Activated CD8-positive, alpha-beta memory T cell treated with anti-CD3 and anti-CD28 coated beads, Interleukin-2, amount 10 ng/mL, durations not matched to agents 7 days and 5 days (primary cell): ENCODE measurements at places on chromosomes 16 and 17. TPM values are rescaled to one million over a fixed set of nuclear protein-coding genes. Genes with fewer than 3 reads are reported as not detected.

DNA sequence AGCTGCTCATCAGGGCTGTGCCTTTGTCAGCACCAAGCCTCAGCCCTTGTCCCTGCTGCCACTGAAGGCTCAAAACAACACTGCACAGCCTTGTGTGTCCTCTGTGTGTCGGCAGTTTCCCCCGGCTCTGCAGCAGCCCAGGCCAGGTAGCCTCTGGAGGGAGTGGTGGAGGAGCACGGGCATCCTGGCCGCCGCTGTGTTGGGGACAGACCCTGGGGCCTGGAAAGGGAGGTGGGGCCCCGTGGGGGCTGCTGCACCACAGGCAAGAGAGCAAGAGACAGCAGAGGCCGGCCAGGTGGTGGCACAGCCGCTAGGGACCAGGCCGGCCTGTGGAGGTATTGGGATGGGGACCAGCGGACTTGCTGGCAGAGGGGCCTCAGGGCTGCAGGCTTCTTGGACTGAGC, 96.9 kb upstream of the ZNF750 start:
- DNase-seq, result no peak

- DNase-seq, result no peak
Observed at GRCh38 chr16:31063495-31063842, 10.6 kb downstream of the ZNF668 start.

GRCh38 chr17:48545022-48545375, at the start of gene HOXB2:
TSS of gene HOXB2 (minus strand) at chr17:48545109. CDS start at chr17:48544911, 198 bp downstream.
- DNase-seq, result no peak

- no peak for DNase-seq
Observed at GRCh38 chr17:56359518-56359917, 206.2 kb downstream of the ANKFN1 start.

- no peak for DNase-seq
Observed at GRCh38 chr16:796296-797119, 4.0 kb downstream of the GNG13 start.

- DNase-seq, result no peak
Observed at GRCh38 chr16:7871979-7872378, 539.3 kb downstream of the RBFOX1 start.

DNA sequence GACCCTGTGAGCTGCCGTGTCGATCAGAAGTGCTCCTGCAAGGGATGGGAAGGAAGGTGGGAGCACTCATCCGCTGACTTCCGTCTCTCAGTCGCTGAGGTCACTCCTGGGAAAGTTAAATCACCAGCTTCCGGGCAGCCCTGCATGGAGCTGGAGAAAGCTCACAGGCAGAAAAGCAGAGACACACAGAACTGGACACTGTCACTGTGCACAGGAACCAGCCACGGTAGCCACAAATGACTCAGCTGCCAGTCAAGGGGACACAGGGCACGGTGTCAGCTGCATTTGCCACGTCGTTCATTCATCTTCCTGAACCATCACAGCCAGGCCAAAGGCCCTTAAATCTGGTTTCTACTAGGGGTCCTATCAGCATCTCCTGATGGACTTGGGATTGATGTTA, 226.4 kb upstream of the PSMD7 start:
- DNase-seq, result no peak

DNA sequence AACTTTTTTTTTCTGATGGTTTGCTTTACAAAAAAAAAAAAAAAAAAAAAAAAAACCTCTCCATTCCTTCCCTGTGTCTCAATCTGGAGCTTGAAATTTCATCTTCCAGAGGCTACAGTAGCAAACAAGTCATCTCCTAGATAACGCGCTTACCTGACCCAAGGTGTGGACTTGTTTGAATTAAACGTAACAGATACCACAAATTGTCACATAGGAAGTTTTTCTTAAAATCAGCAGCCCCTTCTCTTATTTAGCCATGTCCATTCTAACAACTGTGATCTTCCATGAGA, 2.0 kb downstream of the STAT5B start:
- no peak for DNase-seq

DNA sequence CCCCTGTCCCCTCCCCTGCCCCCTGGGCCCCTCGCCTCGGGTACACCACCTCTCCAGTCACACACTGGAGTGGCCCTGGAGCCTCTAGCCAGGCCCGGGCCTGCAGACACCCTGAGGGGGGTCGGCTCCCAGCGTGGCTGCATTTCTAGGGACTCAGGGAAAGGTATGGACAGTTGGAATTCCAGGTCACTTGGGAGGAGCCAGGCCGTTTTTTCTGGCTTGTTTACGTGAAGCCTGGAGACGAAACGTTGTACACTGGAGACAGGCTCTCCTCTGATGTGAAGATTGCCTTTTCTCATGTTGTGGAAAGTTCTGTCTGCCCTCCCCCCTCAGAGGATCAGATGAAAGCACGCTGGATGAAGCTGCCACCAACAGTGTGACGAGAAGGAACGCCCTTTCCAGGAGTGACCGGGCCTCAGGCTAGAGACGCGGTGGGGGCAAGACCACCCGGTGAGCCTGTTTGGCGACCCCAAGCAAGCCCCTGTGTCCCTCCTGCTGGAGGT, 4.0 kb upstream of the PPP1R27 start:
- DNase-seq, result no peak

- DNase-seq, result no peak
Observed at GRCh38 chr17:16462070-16462864, 29.7 kb downstream of the LRRC75A start.

GRCh38 chr17:5950878-5951277, 119.3 kb upstream of the WSCD1 start:
- no peak for DNase-seq

- no peak for DNase-seq
Observed at GRCh38 chr16:79286646-79287423, 313.7 kb downstream of the MAF start.

DNA sequence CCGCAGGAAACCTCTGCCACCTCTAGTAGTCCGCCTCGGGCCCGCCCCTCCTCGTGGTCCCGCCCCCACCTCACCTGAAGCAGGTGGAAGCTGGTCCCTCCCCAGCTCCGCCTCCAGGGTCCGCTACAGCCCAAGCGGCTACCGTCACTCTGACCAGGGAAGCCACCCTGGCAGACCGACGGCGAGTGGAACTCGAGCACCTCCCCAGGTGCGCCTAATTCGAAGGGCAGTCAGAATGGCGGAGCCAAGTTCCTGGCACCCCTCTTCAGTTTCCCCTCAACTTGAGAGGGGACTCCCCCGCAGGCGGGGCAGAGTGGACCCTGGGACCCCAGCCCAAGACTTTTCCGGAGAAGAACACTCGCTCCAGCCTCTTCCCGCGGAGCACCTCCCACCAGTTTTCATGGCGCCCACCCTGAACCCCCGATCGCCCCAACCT, 507 bp downstream of the FHOD1 start:
- DNase-seq, result peak; percentile 72

GRCh38 chr17:13346081-13346533, 255.6 kb downstream of the HS3ST3A1 start:
- no peak for DNase-seq

DNA sequence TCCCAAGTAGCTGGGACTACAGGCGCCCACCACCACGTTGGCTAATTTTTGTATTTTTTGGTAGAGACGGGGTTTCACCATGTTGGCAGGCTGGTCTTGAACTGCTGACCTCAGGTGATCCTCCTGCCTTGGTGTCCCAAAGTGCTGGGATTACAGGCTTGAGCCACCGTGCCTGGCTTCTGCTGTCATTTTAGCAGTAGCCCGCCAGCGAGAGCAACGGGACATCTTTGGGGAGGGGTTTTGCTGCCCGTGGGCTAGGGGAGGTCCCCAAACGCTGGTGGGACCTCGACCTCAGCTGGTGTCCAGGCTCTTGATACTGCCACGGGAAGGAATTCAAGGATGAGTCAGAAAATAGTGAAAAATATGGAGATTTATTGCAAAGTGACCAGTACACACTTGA, 108.1 kb upstream of the CACNG5 start:
- no peak for DNase-seq

- DNase-seq, result no peak
Observed at GRCh38 chr16:78953526-78953925, 647.0 kb downstream of the MAF start.

- DNase-seq, result no peak
Observed at GRCh38 chr17:29973005-29973404, 31.6 kb downstream of the EFCAB5 start.

DNA sequence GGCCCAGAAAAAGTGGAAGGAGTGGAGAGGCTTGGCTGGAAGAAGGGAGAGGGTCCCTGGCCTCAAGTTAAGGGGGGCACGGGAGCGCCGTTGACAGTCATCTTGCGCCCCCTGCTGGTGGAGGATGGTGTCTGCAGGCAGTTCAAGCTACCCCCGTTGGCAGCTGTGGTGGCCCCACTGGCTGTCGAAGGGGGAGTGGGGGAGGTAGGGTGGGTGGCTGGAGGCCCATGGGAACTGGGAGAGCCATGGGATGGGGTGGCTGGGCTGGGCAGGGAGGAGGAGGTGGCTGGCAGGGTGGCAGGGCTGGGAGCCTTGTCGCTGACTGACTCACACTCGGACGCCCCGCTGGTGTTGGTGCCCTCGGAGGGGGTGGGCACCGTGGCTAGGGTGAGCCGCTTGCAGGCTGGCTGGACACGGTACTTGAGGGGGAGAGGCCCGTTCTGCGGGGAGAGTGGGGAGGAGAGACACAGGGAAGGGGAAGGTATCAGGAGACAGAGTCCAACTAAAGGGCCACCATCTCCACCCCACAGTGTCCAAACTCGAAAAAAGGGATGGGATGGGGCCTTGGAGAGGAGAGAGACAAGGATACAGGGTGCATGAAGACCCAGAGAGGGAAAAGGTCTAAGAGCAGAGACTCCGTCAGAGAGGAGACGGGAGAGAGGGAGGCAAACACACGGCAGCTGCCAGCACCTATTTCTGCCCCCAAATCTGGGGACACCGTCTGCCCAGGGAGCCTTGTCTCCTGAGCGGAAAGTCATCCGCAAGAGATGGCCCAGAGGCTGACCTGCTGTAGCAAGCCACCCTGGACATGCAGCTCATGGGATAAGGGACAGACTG, 5.2 kb downstream of the CISD3 start:
- peak; percentile 77 for DNase-seq

DNA sequence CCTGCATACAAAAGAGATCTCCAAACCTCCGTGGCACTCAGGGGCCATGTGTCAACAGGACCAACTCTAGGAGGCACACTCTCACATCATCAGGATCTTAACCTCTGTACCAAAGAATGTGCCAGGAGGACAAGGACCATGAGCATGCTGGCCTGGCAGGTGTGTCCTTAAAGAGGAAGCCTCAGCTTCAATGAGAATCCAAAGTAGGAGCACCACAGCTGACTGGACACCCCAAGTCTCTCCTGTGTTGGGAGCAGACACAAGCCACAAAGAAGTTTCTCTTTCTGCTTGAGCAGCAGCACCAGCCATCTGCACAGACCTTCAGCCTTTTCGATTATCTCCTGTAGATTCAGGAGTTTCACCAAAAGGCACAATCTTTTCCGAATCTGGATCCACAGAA, 1734.5 kb downstream of the TP53TG3F start:
- DNase-seq, result no peak

- no peak for DNase-seq
Observed at GRCh38 chr16:16797239-16797638, 418.3 kb downstream of the NPIPA7 start.

- DNase-seq, result no peak
Observed at GRCh38 chr17:40072040-40072734, 9.4 kb downstream of the THRA start.

- no peak for DNase-seq
Observed at GRCh38 chr17:27422601-27423000, 33.6 kb upstream of the KSR1 start.

- DNase-seq, result no peak
Observed at GRCh38 chr17:61402073-61402541, 2.5 kb downstream of the TBX2 start.

DNA sequence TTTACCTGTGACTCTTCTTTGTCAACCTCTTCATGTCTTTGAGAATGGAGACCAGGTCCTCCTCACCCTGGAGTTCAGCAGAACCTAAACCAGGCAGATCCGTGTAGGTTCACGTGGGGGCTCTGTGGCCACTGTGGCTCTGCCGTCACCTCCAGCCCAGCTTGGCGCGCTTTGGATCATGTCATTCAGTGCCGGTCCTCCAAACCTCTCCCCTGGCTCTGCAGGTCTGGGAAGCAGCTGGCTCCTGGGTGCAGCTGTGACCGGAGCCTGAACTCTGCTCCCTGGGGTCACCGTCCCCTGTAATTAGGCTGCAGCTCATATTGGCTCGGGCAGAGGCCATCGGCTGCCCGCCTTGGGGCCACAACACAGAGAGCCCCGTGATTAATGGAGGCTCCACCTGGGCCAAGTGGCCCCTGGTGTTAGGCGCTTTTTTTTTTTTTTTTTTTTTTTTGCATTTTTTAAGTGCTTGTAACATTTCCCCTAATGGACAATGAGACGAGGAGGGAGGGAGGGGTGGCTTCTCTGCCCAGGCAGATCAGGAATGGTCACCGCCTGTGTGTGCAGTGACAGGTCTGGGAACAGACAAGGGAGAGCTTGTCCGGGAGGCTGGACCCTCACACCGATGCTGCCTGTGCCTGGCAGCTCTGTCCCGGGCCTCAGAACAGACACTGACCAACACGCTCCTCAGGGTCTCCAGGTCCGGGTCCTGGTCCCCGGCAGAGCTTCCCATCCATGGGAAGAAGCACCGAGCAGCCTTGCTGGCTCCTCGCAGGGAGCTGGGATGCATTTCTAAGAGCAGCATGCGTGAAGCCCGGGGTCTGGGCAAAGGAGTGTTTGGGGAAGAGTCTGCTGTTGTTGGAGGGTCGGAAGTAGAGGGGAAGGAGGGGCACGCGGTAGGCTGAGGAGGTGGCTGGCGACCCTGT, 247.9 kb downstream of the SEC14L1 start:
- DNase-seq, result no peak

GRCh38 chr17:73342050-73342522, 30.3 kb upstream of the CDC42EP4 start:
- no peak for DNase-seq

VAT1L gene
- not detected for total RNA-seq

GSDMA gene
- total RNA-seq, result not detected

C17orf78 gene
- not detected for total RNA-seq

RAMP2 gene
- not detected for total RNA-seq

FBXO39 gene
- total RNA-seq, result 1.5 TPM

SLC25A11 gene
- total RNA-seq, result 84.6 TPM

OXLD1 gene
- 57.9 TPM for total RNA-seq

KREMEN2 gene
- 0.40 TPM for total RNA-seq

MYH8 gene
- total RNA-seq, result not detected

CCL7 gene
- not detected for total RNA-seq

ACLY gene
- total RNA-seq, result 186 TPM

TEX19 gene
- 0.15 TPM for total RNA-seq

CDH15 gene
- total RNA-seq, result not detected

DHX8 gene
- 66.2 TPM for total RNA-seq

C1QTNF8 gene
- not detected for total RNA-seq

NGFR gene
- 0.20 TPM for total RNA-seq

RNF43 gene
- total RNA-seq, result 0.23 TPM

TPSG1 gene
- not detected for total RNA-seq

CPHXL2 gene
- not detected for total RNA-seq

SLC4A1 gene
- total RNA-seq, result not detected

SMIM36 gene
- total RNA-seq, result not detected
